Pancreas (tissue), 10 donors: ENCODE measurements at places on chromosomes 11 and 22. TPM values are rescaled to one million over a fixed set of nuclear protein-coding genes. Genes with fewer than 3 reads are reported as not detected.

Gene OR5L1
- not detected for polyA plus RNA-seq

Gene MICAL2
- 5.4 TPM for polyA plus RNA-seq

Gene CCDC34
- 10.1 TPM for polyA plus RNA-seq

Gene RAG1
- 0.26 TPM for polyA plus RNA-seq

Gene OR5AK2
- polyA plus RNA-seq, result not detected

Gene CARD18
- polyA plus RNA-seq, result not detected

Gene CLCF1
- polyA plus RNA-seq, result 11.2 TPM

Gene MARK2
- polyA plus RNA-seq, result 11.7 TPM

Gene P4HA3
- 0.19 TPM for polyA plus RNA-seq

Gene NAALAD2
- 0.68 TPM for polyA plus RNA-seq

Gene KCNJ4
- not detected for polyA plus RNA-seq

Gene ACR
- polyA plus RNA-seq, result 0.92 TPM

Gene TYMP
- polyA plus RNA-seq, result 36.0 TPM

Gene GRM5
- 0.02 TPM for polyA plus RNA-seq

Gene CD3D
- 0.14 TPM for polyA plus RNA-seq

Gene RRP7A
- 20.8 TPM for polyA plus RNA-seq

Gene BTG4
- not detected for polyA plus RNA-seq

Gene CASP1
- 4.8 TPM for polyA plus RNA-seq

Gene C22orf31
- polyA plus RNA-seq, result 0.16 TPM

Gene OR51B2
- polyA plus RNA-seq, result not detected

Gene SMARCB1
- polyA plus RNA-seq, result 28.2 TPM

Gene SYT8
- 43.7 TPM for polyA plus RNA-seq

Gene A4GALT
- 13.2 TPM for polyA plus RNA-seq

Gene PANX2
- 3.5 TPM for polyA plus RNA-seq

Gene P2RX6
- 2.9 TPM for polyA plus RNA-seq

Gene GRAP2
- polyA plus RNA-seq, result 1.2 TPM

Gene FAM118A
- 127 TPM for polyA plus RNA-seq

Gene NCF4
- 6.5 TPM for polyA plus RNA-seq

Gene GRIA4
- 1.3 TPM for polyA plus RNA-seq

Gene KCNE3
- polyA plus RNA-seq, result 4.4 TPM

Gene INSC
- 1.3 TPM for polyA plus RNA-seq

Gene CTTN
- 106 TPM for polyA plus RNA-seq

Gene LRRC32
- polyA plus RNA-seq, result 43.0 TPM

Gene TRIM6
- 1.7 TPM for polyA plus RNA-seq

Gene TRPM5
- polyA plus RNA-seq, result 4.3 TPM

Gene CFAP300
- polyA plus RNA-seq, result 1.2 TPM

Gene ALG8
- polyA plus RNA-seq, result 29.0 TPM

Gene TYR
- not detected for polyA plus RNA-seq

Gene BCO2
- 3.4 TPM for polyA plus RNA-seq

Gene CRYBB2
- 0.49 TPM for polyA plus RNA-seq

Gene RCOR2
- 1.2 TPM for polyA plus RNA-seq

Gene SCGB1A1
- polyA plus RNA-seq, result 0.94 TPM

Gene HBD
- polyA plus RNA-seq, result not detected

Gene MAPK11
- polyA plus RNA-seq, result 22.2 TPM

Gene CDC42EP1
- polyA plus RNA-seq, result 78.2 TPM

Gene CD248
- polyA plus RNA-seq, result 2.5 TPM

Gene PYGM
- 1.3 TPM for polyA plus RNA-seq

Gene KIAA1671
- 12.8 TPM for polyA plus RNA-seq

Gene HOATZ
- polyA plus RNA-seq, result not detected

Gene ROBO3
- polyA plus RNA-seq, result 18.9 TPM

Gene SLC22A9
- 0.26 TPM for polyA plus RNA-seq

Gene CEND1
- polyA plus RNA-seq, result 0.42 TPM

Gene OR2AG2
- not detected for polyA plus RNA-seq

Gene ADM2
- polyA plus RNA-seq, result 4.8 TPM

Gene CD82
- 29.1 TPM for polyA plus RNA-seq

Gene OR9Q2
- not detected for polyA plus RNA-seq

Gene SPECC1L
- 10.4 TPM for polyA plus RNA-seq

Gene CASP12
- polyA plus RNA-seq, result 0.46 TPM

Gene CARNS1
- polyA plus RNA-seq, result 0.89 TPM
